ENCODE measurements at places on chromosomes 6 and 20.

- DNase-seq = no peak
These were observed 216.0 kb upstream of the SSTR4 start for GRCh38 chr20:22819112-22819511.

GRCh38 chr6:4021854-4022695, 56.9 kb downstream of the FAM217A start:
- DNase-seq = no peak

DNA sequence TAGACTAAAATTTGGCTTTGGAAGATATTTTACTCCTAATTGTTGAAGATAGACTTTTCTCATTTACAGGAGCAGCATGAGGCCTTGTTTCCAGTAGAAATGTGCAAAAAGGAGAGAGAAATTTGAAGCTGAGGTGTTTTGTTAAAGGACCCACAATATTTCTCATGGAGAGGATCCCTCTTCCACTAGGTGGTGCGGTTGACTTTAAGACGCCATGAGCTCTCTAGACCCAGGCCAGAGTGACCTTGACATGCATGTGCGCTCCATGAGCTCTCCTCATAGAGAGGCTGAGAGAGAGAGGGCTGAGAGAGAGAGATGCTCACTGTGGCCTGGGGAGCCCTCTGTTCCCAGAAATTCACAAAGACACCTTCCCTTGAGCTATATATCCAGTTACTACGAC, 861.2 kb upstream of the EYS start:
- no peak for DNase-seq

DNA sequence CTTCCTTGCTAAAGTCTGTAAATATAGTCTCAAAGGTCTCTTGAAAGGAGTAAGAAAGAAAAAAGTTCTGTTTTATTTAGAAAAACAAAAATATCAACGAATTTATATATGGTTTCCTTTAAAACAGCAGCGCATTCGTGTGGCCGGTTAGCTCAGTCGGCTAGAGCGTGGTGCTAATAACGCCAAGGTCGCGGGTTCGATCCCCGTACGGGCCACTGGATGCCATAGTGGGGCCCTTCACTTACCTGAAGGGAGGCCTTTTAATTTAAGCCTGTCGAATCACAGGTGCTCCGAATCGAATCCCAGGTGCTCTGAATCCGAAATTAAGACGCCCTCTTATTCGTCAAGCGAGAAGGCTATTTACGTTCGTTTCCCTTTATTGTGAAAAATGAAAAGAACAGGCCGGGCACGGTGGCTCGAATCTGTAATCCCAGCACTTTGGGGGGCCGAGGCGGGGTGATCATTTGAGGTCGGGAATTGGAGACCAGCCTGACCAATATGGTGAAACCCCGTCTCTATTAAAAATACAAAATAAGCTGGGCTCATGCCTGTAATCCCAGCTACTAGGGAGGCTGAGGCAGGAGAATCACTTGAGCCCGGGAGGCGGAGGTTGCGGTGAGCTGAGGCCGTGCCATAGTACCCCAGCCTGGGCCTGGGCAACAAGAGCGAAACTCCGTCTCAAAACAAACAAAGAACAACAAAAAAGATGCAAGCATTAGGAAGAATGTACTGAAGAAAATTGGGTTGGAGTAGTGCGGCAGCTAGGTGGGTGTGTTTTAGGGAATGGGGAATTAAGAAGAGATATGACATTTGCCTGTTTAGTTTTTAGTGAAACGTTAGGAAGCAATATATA, 195.8 kb upstream of the ZNF184 start:
- DNase-seq = peak; percentile 58

GRCh38 chr6:26268659-26269402, 96.2 kb upstream of the BTN3A2 start:
- DNase-seq = no peak

GRCh38 chr6:397604-398003, 6.1 kb downstream of the IRF4 start:
- no peak for DNase-seq

Measured in NCI-H2081 treated with DMSO at 0.1 percent for 48 hours (cell line).